ENCODE measurements at places on chromosomes 13 and 19.

DNA sequence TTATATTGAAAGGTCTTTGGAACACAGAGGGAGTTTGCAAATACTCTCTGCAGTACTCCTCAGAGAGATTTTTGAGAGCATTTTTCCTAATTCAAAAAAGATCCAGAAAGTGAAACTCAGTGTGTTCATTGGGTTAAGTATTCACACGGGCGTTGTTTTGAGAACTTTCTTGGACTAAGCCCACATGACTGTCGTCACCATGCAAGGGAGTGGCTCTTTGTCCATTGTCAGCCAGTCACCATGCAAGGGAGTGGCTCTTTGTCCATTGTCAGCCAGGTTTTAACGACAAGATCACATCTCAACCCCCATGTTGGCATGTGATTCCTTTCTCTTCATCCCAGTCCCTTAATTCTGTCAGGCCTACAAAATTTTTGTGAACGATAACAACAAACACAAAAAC lies 81.2 kb upstream of the STK24 start:
- DNase-seq = no peak

DNA sequence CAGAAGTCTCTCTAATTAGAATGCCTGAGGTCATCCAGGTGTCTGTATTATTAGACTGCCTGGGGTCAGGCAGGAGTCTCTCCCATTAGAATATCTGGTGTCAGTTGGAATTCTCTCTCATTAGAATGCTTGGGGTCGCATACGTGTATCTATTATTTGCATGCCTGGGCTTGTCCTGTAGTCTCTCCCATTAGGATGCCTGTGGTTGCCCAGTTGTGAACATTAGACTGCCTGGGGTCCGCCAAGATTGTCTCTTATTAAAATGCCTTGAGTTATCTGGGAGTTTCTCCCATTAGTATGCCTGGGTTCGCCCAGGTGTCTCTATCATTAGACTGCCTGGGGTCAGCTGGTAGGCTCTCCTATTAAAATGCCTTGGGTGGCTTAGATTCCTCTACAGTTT lies 1494.7 kb downstream of the UQCRFS1 start:
- no peak for DNase-seq

DNA sequence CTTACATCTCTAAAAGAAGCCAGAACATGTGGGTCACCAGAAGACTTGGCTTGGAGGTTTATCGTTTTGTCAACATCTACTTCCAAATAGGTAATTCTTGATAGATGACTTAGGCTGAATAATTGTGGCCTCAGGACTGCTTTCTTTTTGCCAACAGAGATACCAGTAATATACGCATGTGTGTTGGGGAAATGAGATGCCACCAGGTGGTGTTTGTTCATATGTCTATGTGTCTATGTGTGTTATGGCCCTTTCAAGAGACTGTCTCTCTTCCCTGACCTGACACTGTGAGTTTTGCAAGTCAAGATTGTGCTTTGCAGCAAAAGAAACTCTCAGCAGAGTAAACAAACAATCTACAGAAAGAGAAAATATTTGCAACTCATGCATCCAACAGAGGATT lies 31.6 kb upstream of the METTL21C start:
- DNase-seq = peak; percentile 51

GRCh38 chr19:2345794-2346663 lies 14.0 kb upstream of the TMPRSS9 start:
- no peak for DNase-seq

DNA sequence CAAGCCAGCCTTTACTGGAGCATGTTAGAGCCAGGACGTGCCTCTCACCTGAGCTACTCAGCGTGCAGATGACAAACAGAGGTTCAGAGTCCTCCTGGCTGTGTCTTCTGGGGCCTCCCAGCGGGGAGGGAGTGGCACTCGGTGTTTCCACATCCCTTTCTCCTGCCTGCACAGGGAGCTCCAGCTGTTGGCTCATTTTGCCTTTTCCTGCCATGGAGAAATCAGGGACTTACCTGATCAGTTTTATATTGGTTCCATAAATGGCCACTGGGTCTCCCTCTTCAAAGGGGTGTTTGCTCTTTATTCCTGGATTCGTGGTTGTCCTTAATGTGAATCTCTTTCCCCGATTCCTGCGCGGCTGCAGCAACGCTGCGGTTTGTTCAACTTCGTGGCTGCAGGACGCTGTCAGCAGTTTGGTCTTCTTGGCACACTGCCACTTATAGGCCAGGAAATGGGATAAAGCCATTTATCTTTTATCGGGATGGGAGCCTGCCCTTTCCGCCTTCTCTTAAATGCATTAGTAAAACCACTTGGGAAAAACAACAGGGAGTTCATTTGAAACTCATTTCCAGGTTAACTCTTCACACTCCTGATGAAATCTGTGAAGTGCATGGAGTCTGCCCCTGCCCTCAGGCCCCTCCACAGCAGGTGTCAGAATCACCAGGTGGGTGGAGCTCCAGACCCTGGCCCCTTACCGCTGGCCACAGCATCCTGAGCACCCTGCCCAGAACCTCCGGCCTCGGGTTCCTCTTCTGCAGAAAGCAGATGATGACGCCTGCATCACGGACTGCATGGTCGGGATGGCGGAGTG lies 39.8 kb upstream of the MCF2L start:
- DNase-seq = no peak

GRCh38 chr19:40803857-40804782 lies 5.1 kb downstream of the EGLN2 start:
- peak; percentile 88 for DNase-seq

DNA sequence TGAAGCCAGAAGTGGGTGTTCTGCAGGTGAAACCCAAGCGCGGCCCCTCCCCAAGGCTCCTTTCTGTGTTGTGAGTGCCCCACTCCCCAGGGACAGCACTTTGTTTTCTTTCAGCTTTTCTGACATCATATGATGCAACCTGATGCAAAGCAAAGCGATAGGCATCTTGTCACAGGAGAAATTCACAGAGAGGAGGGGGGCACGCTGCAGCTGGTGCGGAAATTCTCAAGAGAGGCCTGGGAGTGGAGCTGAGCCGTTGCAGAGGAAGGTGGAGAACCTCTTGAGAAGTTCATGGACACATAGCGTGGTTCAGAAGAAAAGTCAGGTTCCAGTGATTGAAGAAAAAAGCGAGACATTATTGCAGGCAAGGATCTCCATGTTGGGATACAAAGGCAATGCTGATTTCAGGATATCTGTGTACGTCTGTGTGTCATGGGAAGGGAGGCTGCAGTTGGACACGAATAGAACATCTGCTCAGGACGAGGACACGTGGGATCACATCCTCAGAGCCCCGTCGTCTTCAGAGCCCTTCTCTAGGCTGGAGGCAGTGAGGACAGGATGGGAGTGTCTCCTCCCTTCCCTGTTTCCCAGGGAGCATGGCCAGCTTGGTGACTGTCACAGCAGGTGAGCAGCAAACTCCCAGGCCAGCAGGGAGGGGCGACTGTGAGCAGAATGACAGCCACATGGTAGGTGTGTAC lies 79.2 kb downstream of the IRS2 start:
- no peak for DNase-seq

GRCh38 chr13:59679254-59679653 lies 484.5 kb downstream of the DIAPH3 start:
- DNase-seq = no peak

- no peak for DNase-seq
Measured at GRCh38 chr13:114116734-114117133, 15.7 kb downstream of the RASA3 start.

DNA sequence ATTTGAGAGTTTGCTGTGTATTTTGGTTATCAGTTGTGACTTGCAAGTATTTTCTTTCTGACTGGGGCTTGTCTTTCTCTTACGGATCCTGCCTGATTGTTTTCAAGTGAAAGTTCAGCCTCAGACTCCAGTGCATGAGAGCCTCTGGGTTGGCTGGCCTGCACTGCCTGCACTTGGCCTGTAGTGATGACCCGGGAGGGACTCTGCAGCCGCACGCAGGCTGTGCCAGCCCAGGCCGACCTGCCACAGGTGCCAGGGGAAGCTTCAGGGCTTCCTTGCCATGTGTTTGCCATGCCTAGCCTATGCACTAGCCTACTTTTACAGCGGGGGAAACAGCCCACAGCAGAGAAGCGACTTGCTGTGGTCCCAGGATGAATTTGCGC lies 77.0 kb downstream of the KDM4B start:
- no peak for DNase-seq

- DNase-seq = no peak
Measured at GRCh38 chr19:13117176-13117771, 734 bp upstream of the TRMT1 start.

DNA sequence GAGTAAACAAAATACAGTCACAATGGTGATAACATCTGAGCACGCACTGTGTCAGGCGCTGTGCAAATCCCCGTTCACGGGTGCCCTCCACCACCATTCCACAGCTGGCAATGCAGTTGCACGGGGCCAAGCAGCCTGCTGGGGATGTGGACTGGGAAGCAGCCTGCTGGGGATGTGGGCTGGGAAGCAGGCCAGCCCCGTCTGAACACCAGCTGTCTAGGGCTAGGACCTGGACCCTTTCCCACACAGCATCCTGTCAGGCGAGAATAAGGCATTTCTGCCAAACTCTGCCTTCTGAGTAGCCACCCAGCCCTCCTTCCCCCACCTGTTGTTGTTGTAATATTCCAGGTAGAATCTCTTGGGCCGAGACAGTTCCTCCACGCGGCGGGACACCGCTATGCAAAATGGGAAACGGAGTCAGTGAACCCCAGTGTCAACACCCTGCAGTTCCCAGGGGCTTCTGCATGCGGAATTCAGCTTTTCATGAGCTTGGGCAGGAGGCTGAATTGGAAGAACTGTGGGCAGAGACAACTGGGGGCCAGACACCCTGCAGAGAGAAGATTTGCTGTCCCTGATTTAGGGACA lies 27.8 kb upstream of the MIER2 start:
- DNase-seq = no peak

GRCh38 chr13:39485314-39485700 lies 117.7 kb downstream of the LHFPL6 start:
- no peak for DNase-seq

- DNase-seq = no peak
Measured at GRCh38 chr13:102028868-102029267, 373.0 kb downstream of the FGF14 start.

- peak; percentile 34 for DNase-seq
Measured at GRCh38 chr19:37914908-37915307, 7.9 kb downstream of the SIPA1L3 start.

- peak; percentile 33 for DNase-seq
Measured at GRCh38 chr13:31930901-31931522, 100.6 kb upstream of the FRY start.

DNA sequence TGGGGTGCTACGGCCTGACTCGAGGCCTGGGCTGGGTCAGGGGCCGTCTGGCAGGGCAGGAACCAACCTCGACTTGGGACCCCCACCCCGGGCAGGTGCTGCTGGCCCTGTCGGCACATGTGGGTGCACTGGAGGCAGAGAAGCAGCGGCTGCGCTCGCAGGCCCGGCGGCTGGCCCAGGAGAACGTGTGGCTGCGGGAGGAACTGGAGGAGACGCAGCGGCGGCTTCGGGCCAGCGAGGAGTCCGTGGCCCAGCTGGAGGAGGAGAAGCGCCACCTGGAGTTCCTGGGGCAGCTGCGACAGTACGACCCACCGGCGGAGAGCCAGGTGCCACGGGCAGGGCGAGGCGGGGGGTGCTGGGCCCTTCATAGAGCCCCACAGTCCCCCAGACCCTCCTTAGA lies 5.9 kb downstream of the KLC3 start:
- DNase-seq = no peak
